ENCODE measurements at places on chromosomes 12 and 14. TPM values are rescaled to one million over a fixed set of nuclear protein-coding genes. Genes with fewer than 3 reads are reported as not detected.

Gene CPNE6
- 14.1 TPM for polyA plus RNA-seq

Gene TMEM30B
- 2.9 TPM for polyA plus RNA-seq

- H3K4me3 ChIP-seq: no peak overlapping the region
- no peak overlapping the region for H3K27ac ChIP-seq
- H3K36me3 ChIP-seq: no peaks in the 10 kb centered on the region
- no peaks in the 10 kb centered on the region for H3K27me3 ChIP-seq
- DNase-seq: no peak
Measured at GRCh38 chr12:82329508-82329907, 28.7 kb downstream of the CCDC59 start.

DNA sequence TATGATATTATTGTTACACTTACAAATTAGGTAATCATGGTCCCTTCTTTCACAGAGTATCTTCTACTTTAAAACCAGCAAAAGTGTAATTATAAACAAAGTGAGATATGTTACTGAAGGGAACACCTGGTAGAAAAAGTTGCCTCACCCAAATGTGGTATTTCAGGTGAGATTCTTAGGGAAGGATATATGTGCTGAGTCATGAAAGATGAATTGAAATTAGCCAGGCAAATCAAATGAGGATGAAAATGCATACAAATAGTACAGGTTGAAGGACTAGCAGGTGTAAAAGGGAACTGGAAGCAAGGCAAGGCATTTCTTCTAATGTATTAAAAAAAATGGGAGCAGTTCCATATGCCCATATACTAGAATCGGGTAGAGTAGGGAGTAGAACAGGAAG, 220.9 kb downstream of the PRKD1 start:
- H3K27ac ChIP-seq: no peak overlapping the region
- H3K36me3 ChIP-seq: no peaks in the 10 kb centered on the region
- H3K4me1 ChIP-seq: no peaks in the 10 kb centered on the region

DNA sequence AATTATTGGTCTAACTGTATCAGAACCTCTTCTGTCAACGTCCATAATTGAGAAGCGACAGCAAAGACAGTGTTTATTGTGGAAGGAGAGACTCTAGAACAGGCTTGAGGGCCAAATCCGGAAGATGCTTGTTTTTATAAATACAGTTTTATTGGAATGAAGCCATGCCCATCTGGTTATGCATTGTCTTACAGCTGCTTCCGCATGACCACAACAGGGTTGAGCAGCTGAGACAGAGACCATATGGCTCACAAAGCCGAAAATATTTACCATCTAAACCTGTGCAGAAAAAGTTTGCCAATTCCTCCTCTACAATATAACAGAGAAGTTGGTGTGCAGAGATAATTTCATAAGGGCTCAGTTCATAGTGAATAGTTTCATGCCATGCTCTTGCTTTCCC, 24.5 kb downstream of the PRKAB1 start:
- no peaks in the 10 kb centered on the region for H3K27me3 ChIP-seq
- H3K27ac ChIP-seq: no peak overlapping the region
- H3K36me3 ChIP-seq: peaks cover 39% of the 10 kb centered on the region
- peak; percentile 64 for DNase-seq

- peaks cover 4% of the 10 kb centered on the region for H3K4me1 ChIP-seq
- no peak overlapping the region for H3K27ac ChIP-seq
- H3K27me3 ChIP-seq: no peaks in the 10 kb centered on the region
Measured at GRCh38 chr12:16884056-16884455, 278.1 kb upstream of the LMO3 start.

GRCh38 chr12:9869307-9870161, at the start of gene CLEC2B:
Gene CLEC2B (minus strand): TSS chr12:9869354.
- peak within 1 kb of the TSS; percentile 79 for H3K27ac ChIP-seq
- H3K36me3 ChIP-seq: no peaks in the 10 kb centered on the region
- no peaks in the 10 kb centered on the region for H3K4me1 ChIP-seq
- H3K4me3 ChIP-seq: peak within 1 kb of the TSS; percentile 47
- no peaks in the 10 kb centered on the region for H3K27me3 ChIP-seq

- H3K4me3 ChIP-seq: no peak overlapping the region
- no peaks in the 10 kb centered on the region for H3K27me3 ChIP-seq
- H3K36me3 ChIP-seq: no peaks in the 10 kb centered on the region
- no peak overlapping the region for H3K27ac ChIP-seq
- DNase-seq: no peak
Measured at GRCh38 chr12:120475643-120476042, 6.1 kb upstream of the SRSF9 start.

DNA sequence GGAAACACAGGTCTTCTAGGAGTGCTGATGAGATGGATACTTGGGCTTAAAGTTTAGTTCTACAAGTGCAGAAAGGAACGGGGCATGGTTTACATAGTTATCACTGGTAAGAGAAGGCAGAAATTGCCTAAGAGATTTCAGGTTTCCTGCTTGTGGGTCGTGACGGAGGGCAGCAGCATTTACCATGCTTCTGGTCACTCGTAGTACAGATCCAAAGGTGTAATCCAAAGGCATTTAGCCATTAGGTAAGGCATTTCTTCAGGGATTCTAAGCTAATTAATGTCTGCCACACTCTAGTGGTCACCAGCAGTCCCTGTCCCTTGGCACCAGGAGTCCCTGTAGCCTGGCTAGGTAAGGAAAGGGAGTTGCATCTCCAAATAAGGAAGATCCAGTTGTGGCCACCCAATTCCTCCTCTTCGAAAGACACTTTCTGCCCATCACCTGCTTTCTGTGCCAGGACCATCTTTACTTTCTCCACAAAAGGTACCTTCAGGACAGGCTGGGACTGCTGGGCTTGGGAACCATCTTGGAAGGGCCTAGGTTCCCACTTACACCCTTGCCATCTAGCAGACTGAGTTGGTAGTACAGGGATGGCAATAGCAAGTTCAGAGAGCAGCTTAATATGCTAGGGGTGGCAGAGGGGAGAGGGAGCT, 1.5 kb downstream of the GSTZ1 start:
- peaks cover 10% of the 10 kb centered on the region for H3K4me1 ChIP-seq
- peak overlapping the region; percentile 92 for H3K4me3 ChIP-seq
- H3K27me3 ChIP-seq: no peaks in the 10 kb centered on the region
- no peak overlapping the region for H3K27ac ChIP-seq
- no peak for DNase-seq

- no peaks in the 10 kb centered on the region for H3K27me3 ChIP-seq
- H3K4me1 ChIP-seq: peaks cover 63% of the 10 kb centered on the region
- no peak for DNase-seq
- no peak overlapping the region for H3K4me3 ChIP-seq
Measured at GRCh38 chr12:123265851-123266678, 5.6 kb downstream of the CDK2AP1 start.

DNA sequence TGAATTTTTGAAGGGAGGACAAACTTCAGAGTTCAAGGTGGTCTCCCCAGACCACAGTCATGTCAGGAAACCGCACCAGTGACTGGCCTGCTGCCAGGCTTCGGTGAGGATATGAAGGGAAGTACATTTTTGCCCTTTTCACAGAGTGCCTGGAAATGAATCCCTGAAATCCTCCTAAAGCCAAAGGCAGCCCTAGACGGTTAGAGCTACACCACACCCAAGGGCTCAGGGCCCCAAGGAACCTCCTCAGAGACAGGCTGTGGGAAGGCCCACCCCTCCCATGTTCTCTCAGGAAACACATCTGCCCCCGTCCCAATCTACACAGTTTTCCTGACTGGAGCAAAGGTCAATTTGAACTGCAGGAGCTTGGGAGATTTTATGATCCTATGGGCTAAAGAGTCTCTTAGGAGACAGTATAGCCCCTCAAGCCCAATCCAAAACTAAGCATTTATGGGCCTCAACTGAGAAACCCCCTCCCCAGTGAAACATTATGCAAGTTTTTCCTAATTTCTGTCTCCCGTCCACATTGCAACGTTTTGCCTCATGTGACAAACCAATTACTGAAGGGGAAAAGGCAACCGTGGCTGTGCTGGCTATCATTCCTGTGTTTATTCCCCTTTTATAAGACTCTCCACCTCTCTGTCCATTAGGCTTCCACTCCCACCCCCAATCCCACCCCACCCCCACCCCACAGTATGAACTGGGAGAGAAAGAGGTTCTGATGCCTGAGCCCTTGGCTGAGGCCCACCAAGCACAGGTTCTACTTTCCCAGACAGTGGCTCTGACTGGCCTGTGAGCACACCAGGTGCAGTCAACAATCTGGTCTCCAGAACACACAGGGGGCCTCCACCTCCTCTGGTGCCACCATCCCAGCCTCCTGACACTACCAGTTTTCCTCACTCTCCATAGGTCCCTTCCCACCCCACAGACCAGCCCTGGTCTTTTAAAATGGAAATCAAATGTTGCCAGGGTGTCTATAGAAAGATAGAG, 9.6 kb upstream of the RNASE1 start:
- no peak overlapping the region for H3K4me3 ChIP-seq
- no peaks in the 10 kb centered on the region for H3K27me3 ChIP-seq
- DNase-seq: no peak
- no peak overlapping the region for H3K27ac ChIP-seq
- no peaks in the 10 kb centered on the region for H3K36me3 ChIP-seq

- H3K27ac ChIP-seq: no peak overlapping the region
- H3K36me3 ChIP-seq: no peaks in the 10 kb centered on the region
- no peak overlapping the region for H3K4me3 ChIP-seq
- no peaks in the 10 kb centered on the region for H3K27me3 ChIP-seq
Measured at GRCh38 chr12:65611396-65611795, 212.9 kb upstream of the HMGA2 start.
